NCI-H2107 (cell line): ENCODE measurements at places on chromosomes 2 and 18.

DNA sequence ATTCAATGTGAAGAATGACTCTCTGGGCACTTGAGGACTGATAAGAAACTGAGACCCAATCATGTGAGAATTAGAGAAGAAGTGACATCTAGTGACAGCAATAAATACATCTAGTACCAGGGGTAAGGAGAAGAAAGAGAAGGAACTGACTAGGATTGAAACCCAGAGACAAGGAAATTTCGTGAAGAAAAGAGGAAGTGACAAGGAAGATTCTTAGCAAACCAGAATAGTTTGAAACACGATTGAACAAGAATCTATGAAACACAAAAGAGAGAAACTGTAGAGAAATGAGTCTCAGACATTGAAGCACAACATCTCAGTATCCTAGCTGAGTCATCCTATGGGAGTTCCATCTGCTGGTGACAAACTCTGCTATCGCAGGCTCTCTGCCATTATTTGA is 571.9 kb upstream of the PKDCC start:
- DNase-seq = no peak

- DNase-seq = no peak
These were observed 2.6 kb downstream of the STK25 start for GRCh38 chr2:241505781-241506201.

DNA sequence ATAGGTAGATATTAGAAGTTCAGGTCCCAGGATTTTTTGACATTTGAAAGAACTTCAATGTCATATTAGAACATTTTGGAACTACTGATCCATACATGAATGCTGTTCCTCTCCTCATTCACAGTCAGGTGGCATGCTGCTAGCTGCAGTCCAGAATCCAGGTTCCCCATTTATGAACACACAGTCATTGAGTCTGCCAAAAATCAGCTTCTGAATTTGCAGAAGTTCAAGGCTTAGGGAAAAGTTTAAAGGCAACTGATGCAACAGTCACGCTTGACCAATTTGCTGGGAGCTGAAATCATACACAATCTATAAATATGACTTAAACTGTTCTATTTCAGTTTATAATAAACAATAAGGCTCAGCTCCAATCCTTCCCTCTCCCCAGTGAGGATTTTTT is 17.3 kb upstream of the TTR start:
- no peak for DNase-seq

DNA sequence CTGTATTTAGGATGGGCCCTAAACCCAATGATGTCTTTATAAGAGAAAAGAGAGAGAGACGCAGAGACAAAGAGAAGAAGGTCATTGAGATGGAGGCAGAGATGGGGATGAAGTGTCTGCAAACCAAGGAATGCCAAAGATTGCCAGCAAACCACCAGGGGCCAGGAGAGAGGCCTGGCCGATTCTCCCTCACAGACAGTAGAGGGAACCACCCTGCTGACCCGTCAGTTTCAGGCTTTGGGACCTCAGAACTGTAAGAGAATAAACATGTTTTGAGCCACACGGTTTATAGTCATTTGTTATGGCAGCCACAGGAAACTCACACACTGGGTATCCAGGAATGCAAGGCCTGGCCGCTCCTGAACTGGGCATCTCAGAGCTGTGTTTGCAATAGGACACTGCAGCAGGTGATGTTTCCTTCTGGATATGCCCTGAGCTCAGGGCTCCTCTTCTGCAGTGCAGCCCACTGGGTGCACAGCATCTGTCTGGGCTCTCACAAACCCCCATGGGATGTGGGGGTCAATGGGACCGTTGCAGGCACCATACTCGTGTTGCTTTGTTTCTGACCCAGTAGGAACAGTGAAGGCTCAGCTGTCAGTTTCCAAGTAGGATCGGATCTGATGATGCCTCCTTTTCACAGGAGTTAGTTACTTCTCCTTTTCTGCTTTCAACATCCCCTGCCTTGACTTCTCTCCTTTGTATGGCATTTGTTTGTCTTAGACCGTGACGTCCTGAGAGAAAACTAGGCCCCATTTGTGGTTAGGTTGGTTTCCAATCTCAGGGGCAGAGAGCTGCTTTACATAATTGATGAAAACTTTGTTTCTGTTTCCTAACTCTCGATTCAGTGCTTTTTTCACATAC is 20.8 kb downstream of the PTPN18 start:
- DNase-seq = no peak

- DNase-seq = no peak
These were observed 68.9 kb downstream of the RDH14 start for GRCh38 chr2:18491577-18491976.

- no peak for DNase-seq
These were observed 76.5 kb downstream of the ZNF521 start for GRCh38 chr18:25275412-25276001.

DNA sequence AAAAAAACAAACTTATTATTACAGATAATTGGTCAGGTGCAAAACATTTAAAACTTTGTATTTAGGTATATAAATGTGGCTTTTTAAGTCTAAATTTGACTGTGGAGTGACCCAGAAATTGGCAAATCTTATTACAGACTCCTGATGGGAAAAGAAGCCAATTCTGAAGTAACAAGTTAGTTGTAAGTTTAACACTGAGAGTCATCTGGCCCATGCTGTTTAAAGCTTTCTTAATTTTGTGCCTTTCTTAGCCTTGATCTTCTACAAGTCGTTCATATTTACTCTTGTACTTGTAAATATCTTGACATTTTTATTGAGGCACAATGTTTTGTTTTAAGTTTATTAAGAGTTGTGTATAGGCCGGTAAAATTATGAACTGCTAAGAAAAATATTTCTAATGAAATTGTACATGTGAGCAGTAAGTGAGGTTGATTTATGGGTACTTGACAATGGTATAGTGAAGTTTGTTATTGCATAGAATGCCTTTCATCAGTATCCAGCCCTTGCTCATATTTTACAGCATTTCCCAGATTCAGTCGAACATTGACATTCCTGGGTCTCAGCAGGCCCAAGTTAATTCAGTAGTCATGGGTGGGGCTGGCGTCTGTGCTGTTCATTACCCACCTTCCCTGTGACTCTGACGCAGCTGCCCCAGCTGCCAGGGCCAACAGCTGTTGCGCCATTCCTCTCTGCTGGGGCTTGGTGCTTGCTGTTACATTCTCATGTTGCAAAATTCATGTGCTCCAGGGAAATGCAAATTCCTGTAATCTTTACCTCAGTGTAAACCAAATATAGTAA is 121.4 kb downstream of the ZNF236 start:
- DNase-seq = no peak

- no peak for DNase-seq
These were observed 231.1 kb downstream of the MYCN start for GRCh38 chr2:16171425-16171920.

DNA sequence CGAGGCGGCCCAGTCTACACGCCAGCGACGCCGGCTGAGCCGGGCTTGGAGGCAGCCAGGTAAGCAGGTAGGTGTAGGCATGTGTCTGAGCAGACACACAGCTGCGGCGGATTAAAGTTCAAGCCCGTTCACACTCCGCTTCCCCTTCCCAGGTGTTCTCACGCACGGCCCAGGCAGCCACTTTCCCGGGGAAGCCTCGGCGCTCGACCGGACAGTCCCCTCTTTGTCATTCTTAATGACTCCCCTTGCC is 367 bp downstream of the TGFA start:
- peak; percentile 50 for DNase-seq

DNA sequence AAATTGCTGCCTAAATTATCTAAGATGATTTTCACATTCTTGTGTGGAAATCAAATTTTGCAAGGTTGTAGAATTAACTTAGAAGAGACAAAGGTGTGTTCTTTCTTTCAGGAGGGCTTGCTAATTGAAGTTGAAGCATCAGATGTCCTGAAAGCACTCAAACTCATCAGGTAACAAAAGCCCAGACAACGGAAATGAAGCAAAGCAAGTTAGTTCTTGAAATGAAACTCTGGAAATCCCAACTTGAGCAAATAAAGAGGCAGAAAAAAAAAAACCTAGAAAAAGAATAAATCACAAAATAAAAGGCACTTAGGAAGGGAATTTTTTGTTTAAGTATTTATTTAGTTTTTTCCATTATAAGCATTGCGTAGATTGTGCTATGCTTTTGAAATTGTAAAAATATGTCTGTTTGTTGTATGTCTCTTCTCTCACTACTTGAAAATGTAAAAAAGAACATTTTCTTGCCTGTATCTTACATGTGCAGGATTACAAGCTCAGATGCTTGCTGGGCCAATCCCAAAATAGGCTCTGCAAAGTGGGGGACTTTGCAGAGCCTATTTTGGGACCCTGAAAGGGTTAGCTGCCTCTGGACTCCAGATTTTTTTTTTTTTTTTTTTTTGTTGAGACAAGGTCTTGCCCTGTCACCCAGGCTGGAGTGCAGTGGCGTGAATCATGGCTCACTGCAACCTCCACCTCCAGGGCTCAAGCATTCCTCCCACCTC is 46.7 kb downstream of the FAM161A start:
- DNase-seq = no peak

- no peak for DNase-seq
These were observed 740.7 kb downstream of the DPP10 start for GRCh38 chr2:115183144-115183543.

- peak; percentile 44 for DNase-seq
These were observed 17.2 kb upstream of the RPL31 start for GRCh38 chr2:100984892-100985307.

DNA sequence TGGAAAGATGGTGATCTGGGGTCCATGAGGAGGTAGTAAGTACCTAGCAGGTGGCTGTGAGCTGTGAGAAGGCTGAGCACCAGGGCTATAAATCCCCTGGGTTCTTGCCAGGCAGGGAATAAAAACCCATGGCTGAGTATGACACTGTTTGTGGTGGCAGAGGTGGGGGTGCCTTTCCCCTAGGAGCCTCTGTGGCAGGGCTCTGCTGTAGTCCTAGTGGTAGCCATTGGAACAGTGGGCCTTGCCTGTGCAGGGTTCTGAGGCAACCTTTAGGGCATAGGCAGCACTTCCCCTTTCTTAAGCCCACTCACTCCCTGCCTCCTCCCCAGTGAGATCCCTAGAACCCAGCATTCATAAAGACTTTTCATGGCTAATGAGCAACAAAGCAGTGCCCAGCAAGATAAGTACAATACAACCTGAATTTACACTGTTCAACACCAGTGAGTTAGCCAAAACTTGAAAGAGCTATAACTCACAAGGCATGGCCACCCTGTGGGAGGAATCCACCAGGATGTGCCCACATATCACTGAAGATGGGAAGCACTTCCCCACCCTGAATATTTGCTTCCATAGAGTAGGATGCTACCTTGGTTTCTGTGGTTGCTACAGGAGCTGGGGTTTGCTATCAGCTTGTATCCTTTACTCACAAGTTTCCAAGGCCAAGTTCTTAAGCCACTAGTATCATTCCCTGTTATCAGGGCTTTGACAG is 100.9 kb upstream of the NEUROD1 start:
- peak; percentile 45 for DNase-seq

DNA sequence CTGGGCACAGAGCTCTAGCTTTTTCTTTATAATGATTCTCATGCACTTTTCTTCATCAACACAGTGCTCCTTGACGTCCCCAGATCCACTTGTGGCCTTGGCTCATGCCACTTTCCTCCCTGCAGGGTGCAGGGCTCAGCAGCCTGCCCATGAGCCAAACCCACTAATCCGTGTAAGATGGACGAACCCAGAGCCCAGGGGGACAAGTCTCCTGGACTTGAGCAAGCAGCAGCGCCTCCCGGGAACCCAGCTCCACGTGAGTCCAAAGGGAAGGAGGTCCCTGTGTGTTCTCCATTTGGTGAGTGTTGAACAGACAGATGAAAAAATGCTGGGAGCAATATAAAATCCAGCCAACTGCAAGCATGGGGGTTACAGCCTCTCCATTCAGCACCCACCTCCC is 470.6 kb upstream of the HS6ST1 start:
- DNase-seq = no peak

DNA sequence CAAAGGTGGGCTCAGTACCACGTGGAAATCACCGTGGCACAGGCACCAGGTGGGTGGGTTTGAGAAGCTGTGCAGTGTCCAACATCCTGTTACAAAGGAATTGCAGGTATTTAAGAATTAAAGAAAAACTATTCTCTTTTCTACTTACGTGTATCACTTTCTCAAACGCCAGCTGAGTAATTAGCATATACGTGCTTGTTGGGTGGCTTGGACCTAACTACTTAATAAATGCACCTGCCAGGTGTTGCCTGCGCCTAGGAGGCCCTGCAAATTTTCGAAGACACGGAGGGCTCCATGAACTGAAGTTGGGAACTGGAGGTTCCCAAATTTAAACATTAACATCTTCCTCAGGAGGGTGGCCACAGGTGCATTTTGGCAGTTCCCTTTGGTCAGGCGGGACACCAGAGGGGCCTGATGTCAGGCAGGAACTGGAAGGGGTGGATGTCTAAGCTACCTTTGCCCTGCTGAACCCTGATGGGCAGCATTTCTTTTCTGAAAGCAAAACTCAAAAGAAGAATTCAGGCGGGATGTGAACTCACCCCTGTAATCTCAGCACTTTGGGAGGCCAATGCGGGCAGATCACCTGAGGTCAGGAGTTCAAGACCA is 84.8 kb downstream of the HS6ST1 start:
- DNase-seq = no peak

DNA sequence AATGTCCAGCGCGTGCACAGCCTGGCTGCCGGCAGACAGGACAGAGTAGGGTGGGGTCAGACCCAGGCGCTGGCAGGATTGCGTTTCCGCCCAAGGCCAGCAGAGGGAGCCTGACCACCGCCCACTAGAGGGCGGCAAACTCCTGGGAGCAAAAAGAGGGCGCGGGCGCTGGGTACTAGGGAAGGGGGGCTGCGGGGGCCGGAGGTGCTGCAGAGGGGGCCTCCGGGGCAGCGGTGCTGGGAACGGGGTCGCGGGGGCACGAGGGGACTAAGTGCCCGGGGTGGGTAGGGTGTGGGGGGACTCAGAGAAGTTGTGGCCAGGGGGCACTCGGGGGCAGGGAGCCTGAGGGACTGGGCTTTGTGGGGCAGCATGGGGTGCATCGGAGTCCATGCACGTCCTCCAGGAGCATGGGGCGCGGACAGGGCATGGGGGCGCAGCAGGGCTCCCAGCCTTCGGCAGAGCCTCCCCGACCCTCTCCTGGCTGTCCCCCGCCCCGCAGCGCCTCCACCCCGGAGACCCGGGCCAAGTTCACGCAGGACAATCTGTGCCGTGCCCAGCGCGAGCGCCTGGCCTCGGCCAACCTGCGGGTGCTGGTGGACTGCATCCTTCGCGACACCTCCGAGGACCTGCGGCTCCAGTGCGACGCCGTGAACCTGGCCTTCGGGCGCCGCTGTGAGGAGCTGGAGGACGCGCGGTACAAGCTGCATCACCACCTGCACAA is 3.2 kb downstream of the TEKT4 start:
- DNase-seq = no peak

GRCh38 chr18:45227001-45227742 is 388.1 kb upstream of the SLC14A2 start:
- DNase-seq = no peak

DNA sequence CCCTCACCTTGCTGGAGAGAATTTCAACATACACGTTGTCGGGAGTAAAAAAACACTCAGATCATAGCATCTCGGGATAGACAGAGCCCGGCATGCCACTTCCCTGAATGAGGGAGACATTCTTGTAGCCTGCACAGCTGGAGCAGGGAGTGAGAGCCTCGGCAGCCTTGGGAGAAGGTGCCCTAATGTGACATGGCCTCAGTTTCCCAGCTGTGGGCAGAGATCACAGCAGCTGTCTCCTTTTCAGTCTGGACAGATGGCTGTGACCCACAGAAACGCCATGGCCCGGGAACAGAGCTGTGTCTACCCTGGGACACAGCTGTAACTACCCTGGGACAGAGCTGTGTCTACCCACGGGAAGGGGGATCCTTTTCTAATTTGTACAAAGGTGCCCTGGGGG is 55.9 kb downstream of the HS1BP3 start:
- no peak for DNase-seq

GRCh38 chr2:19772981-19773380 is 128.8 kb downstream of the TTC32 start:
- no peak for DNase-seq
